Adipocyte (in vitro differentiated cells): ENCODE measurements at places on chromosomes 11 and 22.
A peak's percentile ranks its signal among the peaks of the same experiment; 100 is the strongest.

- peak; percentile 70 for DNase-seq
Observed at GRCh38 chr11:131823772-131824171, 453.4 kb downstream of the NTM start.

DNA sequence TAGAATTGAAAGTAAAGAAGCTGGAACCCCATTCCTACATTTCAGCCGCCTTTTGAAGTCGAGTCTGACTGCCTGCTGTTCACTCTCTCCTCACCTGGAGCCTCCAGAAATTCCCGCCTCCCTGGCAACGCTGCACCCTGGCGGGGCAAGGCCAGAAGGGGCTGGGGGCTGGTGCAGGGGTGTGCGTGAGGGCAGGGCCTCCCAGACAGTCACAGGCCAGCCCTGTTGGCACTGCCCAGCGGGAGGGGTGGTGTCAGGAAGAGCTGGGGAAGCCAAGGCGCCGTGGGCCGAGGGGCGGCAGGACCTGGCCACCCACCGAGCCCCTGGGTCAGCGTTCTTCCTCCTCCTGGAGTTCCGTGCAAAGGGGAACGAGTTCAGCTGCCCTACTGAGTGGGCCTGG is 123.2 kb downstream of the KCNQ1OT1 start:
- DNase-seq, result no peak

DNA sequence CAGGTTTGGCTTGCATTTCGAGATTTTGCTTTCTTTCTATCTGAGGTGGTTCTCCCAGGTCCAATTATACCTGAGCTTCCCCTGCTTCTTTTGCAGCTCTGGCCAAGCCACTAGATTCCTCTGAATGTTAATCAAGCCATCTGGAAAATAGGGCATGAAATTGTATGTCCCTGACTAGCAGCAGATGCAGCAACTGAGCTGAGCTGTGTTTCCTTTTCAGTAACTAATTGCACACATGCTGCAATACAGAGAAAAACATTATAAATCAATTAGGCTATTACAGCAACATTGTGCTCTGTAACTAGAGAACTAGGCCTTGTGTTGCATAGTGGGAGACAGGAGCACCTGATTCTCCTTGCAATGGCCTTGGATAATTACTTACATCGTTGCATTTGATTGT is 408.3 kb downstream of the ETS1 start:
- DNase-seq, result peak; percentile 62

GRCh38 chr11:26987731-26988130 is 6.2 kb upstream of the FIBIN start:
- DNase-seq, result no peak

- no peak for DNase-seq
Observed at GRCh38 chr11:17300372-17300771, 23.8 kb downstream of the NUCB2 start.

- DNase-seq, result no peak
Observed at GRCh38 chr11:98561877-98562395, 458.8 kb upstream of the CNTN5 start.

DNA sequence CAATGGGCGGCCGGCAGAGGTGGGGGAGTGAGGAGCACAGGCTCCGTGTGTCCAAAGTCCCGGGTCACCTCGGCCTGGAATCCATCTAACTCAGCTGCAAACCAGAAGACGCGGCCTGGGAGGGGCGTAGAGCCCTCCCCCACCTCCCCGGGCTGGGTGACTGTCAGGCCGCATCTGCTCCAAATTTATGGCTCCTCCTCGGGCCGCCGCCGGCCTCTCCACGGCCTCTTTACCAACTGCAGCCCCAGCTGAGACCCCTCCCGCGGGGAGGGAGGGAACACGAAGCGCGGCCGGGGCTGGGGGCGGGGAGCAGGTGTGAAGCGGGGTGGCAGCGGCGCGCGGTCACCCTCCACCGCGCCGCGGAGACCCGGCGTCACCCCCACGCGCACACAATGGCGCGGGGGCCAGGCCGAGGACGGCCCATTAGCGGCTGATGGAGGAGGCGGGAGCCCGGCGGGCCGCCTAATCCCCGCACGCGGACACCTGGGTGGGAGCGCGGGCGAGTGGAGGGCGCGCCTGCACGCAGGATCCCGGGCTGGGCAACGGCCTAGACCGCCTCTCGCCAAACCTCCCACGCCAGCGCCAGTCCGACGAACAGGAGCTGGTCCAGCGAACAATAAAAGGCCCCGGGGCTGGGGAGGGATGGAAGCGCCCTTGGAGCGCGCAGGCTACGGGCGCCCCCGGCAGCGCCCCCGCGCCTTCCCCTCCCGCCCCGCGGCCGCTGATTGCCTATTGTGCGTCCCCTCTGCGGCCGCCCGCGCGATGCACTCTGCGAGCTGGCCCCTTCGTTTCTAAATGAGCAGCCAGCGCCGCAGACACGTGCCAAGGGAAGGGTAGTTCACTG is 25.9 kb upstream of the ROBO3 start:
- peak; percentile 40 for DNase-seq
